Osteocyte (in vitro differentiated cells): ENCODE measurements at places on chromosomes 11 and 22. TPM values are rescaled to one million over a fixed set of nuclear protein-coding genes. Genes with fewer than 3 reads are reported as not detected.

Gene DDI1
- not detected in 2 replicates for total RNA-seq

Gene CNTF
- 1.1 and 1.6 TPM in 2 replicates for total RNA-seq

Gene ZNF280B
- 2.1 and 2.3 TPM in 2 replicates for total RNA-seq

Gene RIMBP3C
- 0.68 TPM in 1 of 2 replicates, not detected in the other for total RNA-seq

Gene UCP3
- 1.0 and 1.8 TPM in 2 replicates for total RNA-seq

Gene MOV10L1
- total RNA-seq, result 0.97 and 1.4 TPM in 2 replicates

Gene ARCN1
- total RNA-seq, result 189 and 201 TPM in 2 replicates

Gene KCNJ4
- 0.43 and 0.57 TPM in 2 replicates for total RNA-seq

Gene CYP2D6
- 1.4 and 1.5 TPM in 2 replicates for total RNA-seq

Gene GAL3ST3
- 0.71 and 0.94 TPM in 2 replicates for total RNA-seq

Gene RIC3
- not detected in 2 replicates for total RNA-seq

Gene CCDC116
- total RNA-seq, result 0.59 and 0.78 TPM in 2 replicates

Gene DUSP8
- total RNA-seq, result 5.4 and 7.7 TPM in 2 replicates

Gene MS4A14
- not detected in 2 replicates for total RNA-seq

Gene FXYD2
- 0.91 TPM in 1 of 2 replicates, not detected in the other for total RNA-seq

Gene OR51E2
- total RNA-seq, result 0.40 and 0.76 TPM in 2 replicates

Gene LRRN4CL
- total RNA-seq, result 0.39 and 0.46 TPM in 2 replicates

Gene HTATIP2
- total RNA-seq, result 19.9 and 24.2 TPM in 2 replicates
